WTC11 (cell line): ENCODE measurements at places on chromosomes 5 and 9.

DNA sequence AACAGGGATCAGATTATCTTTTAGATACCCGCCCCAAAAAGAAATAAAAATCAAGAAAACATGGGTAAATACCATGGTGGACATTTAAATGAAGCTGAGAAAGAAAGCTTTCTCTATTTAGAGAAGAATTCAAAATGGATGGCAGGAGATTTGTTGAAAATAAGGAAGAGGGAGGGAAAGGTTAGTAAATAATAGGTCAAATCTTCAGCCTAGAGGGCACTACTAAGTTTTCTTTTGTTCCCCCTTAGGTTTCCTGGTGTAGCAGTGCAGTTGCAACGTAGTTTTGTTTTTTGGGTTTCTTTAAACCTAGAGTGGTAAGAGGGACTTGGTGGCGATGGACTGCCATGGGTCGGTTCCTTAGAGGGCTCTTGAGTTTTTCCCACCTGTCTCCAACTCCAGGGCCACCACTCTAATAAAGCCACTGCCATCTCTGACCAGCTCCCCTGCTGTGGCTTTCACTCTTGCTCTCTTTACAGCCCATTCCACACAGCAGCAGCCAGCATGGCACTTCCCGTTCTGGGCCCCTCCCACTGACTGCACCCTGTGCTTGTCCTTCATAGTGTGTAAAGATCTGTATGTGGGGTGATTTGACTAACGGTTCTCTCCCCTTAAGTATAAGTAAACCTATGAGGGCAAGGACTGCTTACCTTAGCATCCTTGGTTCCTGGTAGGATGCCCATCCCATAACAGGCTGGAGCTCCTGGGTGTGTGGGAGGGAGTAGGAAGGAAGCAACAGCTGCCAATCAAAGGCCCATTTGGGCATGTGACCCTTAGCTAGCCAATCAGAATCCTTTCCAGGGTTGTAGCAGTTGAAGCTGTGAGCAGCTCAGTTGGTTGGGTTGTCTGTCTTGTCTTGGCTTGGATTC is 118.3 kb downstream of the SLC1A3 start:
- no peak overlapping the region for H3K27ac ChIP-seq
- no peaks in the 10 kb centered on the region for H3K36me3 ChIP-seq
- H3K4me3 ChIP-seq: no peak overlapping the region
- peaks cover 8% of the 10 kb centered on the region for H3K4me1 ChIP-seq

DNA sequence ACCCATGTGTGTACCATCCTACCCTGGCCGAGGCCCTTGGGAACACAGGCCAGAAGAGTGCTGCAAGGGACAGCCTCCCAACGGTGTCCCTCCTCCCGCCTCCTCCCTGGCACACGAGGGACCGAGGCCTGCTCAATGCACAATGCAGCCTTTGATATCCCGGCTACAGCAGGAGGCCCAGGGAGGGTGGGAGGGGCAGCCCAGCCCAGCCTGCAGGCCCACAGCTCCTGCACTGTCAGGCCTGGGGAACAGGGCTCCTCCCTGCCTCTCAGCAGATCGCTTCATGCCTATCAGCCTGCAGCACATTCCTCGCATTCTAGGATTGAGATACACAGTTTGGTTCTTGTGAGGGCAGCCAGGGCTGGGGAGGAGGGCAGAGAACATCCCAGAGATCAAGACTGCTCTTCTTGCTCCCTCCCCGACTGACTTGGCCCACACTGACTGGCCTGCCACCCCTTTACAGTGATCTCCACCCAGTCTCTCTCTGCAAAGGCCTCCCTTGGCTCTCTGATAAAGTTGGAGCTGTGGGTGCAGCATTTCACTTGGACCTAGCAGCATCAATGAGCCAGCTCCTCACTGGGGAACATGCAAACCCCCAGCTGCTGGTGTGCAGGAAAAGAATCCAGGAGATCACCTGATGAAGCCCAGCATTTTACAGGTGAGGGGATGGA is at the start of gene SH3TC2:
Gene SH3TC2, minus strand, starts transcription at position 46 of the 671 bp plus-strand sequence. Its CDS starts 40 bp downstream, at position 6.
- H3K36me3 ChIP-seq: peaks cover 2% of the 10 kb centered on the region; the same call in 1 of the 2 replicates
- no peak within 1 kb of the TSS for H3K4me3 ChIP-seq
- H3K27ac ChIP-seq: no peak within 1 kb of the TSS

DNA sequence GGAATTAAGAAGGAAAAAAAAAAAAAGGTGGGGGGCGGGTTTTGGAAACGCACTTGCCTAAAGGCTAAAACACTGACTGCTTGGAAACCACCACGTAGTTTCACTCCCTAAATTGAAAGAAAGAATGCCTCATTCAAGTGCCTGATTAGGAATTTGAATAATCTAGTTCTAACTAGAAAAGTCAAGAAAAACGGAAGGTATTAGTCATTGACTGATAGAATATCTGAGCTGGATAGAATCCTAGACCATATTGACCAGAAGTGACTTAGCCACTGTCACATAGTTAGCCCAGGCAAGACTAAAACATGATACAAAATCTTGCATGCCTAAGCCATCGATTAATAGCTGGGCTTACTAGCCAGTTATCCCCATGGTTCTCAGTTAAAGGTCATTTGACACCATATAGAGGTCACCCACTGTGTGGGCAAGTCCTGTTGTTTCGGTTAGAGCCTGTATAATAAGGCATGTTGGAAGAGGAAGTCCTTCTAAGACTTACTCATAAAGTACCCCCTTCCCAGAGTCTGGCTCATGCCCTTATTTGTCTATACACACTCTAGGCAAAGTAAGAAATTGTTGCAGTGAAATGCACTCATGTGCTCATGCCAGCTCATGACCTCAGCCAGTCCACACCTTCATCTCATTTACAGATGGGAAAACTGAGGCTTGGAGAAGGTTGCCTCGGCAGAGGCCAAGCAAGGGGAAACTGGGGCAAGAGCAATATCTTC is 40.2 kb downstream of the SH3RF2 start:
- H3K36me3 ChIP-seq: no peaks in the 10 kb centered on the region
- no peak for DNase-seq
- H3K4me3 ChIP-seq: no peak overlapping the region
- no peaks in the 10 kb centered on the region; the same call in 1 of the 2 replicates for H3K4me1 ChIP-seq
- no peak overlapping the region for H3K27ac ChIP-seq

DNA sequence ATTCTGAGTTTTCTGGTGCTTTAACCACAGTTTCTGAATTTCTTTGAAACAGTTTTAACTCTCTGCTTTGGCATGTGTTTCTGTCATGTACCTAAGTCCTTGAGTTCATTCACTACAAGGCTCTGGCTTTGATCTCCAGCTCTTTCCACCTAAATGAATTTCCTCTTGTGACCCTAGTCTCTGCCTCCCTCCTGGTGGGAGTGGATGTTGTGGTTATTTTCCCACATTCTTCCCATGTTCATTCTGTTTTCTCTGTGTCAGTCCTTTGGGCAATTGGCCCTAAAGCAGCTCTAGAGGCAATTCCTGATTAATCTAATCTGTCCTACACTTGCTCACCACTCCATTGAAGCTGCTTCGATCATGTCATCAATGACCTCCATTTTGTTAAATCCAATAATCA is 28.4 kb upstream of the DPYSL3 start:
- H3K4me3 ChIP-seq: no peak overlapping the region
- H3K4me1 ChIP-seq: no peaks in the 10 kb centered on the region
- DNase-seq: no peak
- no peaks in the 10 kb centered on the region for H3K36me3 ChIP-seq
- H3K27me3 ChIP-seq: no peaks in the 10 kb centered on the region; the same call in 1 of the 2 replicates
- H3K27ac ChIP-seq: no peak overlapping the region

- no peaks in the 10 kb centered on the region for H3K36me3 ChIP-seq
- no peak for DNase-seq
- H3K27ac ChIP-seq: no peak overlapping the region
- no peak overlapping the region for H3K4me3 ChIP-seq
Observed at GRCh38 chr9:31669311-31669710, 715.1 kb upstream of the ACO1 start.

- H3K4me1 ChIP-seq: peaks cover 27% of the 10 kb centered on the region
- H3K27ac ChIP-seq: no peak overlapping the region
- H3K4me3 ChIP-seq: peak overlapping the region; percentile 73
- DNase-seq: peak; percentile 25
Observed at GRCh38 chr5:161549106-161549505, 2.6 kb upstream of the GABRB2 start.

DNA sequence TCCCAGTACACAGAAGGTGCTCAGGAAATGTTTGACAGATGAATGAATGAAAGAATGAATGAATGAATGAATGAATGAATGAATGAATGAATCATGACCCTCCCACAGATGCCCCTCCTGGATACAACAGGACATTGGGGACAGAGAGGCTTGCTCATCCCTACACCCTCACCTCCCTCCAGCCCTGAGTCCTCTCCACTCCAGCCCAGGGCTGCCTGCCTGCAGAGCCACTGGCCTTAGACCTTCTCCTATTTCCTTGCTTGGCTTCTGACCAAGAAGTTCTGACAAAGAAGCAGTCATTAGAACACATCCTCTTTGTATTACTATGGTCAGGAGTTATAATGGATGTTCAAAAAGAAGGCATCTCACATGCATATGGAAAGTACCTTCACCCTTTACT is 240.7 kb upstream of the DAPK1 start:
- H3K27me3 ChIP-seq: no peaks in the 10 kb centered on the region; the same call in 1 of the 2 replicates
- no peaks in the 10 kb centered on the region for H3K36me3 ChIP-seq
- no peaks in the 10 kb centered on the region for H3K4me1 ChIP-seq
- no peak overlapping the region for H3K27ac ChIP-seq
- H3K4me3 ChIP-seq: no peak overlapping the region

DNA sequence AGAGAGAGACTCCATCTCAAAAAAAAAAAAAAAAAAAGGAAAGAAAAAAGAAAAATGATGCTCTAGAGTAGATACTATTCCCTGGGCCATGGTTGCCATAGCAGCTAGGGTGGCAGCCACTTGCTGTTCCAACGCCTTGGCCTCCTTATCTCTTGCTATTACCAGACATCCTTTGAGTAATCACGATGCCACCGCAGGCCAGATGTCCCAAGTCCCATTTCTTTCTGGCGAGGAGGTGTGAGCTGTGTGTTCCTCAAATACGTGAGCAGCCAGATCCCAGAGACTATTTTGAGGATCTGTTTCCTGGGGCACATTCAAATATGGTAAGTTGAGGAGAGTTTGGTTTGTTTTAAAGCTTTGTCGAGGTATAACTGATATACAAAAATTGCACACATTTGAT is 23.4 kb upstream of the GFPT2 start:
- DNase-seq: no peak
- no peak overlapping the region for H3K27ac ChIP-seq
- no peaks in the 10 kb centered on the region for H3K36me3 ChIP-seq
- no peak overlapping the region for H3K4me3 ChIP-seq

DNA sequence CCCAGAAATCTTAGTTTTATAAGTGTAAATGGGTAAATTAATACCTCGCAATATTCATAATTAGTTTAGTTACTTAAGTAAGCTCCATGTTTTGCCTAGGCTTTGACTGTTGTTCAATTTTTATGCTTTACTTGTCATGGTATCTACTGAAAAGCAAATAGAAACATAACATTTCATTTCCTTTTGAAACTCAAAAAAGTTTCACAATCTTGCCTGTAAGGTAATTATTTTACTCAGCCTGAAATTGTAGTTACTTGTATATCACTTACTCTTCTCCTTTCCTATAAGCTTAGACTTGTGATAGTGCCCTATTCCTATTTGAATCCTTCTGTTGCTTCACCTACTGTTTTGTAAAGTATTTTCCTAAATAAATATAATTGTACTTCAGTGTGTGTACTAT is 914.4 kb upstream of the COX7C start:
- H3K27me3 ChIP-seq: no peaks in the 10 kb centered on the region
- no peaks in the 10 kb centered on the region for H3K4me1 ChIP-seq
- no peak overlapping the region for H3K4me3 ChIP-seq
- no peak for DNase-seq
- H3K27ac ChIP-seq: no peak overlapping the region

GRCh38 chr9:129757045-129757444 is 4.2 kb upstream of the PTGES start:
- H3K27me3 ChIP-seq: no peaks in the 10 kb centered on the region
- DNase-seq: no peak
- peaks cover 18% of the 10 kb centered on the region for H3K4me1 ChIP-seq

DNA sequence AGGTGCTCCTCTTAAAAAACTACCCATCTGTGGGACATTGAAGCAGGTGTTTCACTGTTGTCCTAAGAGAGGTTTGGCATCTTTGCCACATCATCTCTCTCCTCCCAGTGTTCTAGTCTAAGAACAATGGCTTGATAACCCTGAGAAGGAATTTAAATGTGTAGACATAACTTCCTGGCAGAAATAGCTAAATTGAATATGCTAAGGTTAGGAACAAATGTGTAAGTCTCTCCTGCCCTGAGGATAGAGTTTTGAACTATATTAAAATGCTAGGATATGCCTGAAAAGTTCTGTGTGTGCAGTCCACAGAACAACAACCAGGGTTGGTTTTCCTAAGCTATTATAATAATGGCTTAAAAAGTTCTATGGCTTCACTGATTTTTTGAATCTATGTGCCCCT is 106.6 kb downstream of the LRRC70 start:
- no peaks in the 10 kb centered on the region for H3K27me3 ChIP-seq
- H3K4me1 ChIP-seq: peaks cover 4% of the 10 kb centered on the region
- H3K4me3 ChIP-seq: no peak overlapping the region
- H3K27ac ChIP-seq: no peak overlapping the region

DNA sequence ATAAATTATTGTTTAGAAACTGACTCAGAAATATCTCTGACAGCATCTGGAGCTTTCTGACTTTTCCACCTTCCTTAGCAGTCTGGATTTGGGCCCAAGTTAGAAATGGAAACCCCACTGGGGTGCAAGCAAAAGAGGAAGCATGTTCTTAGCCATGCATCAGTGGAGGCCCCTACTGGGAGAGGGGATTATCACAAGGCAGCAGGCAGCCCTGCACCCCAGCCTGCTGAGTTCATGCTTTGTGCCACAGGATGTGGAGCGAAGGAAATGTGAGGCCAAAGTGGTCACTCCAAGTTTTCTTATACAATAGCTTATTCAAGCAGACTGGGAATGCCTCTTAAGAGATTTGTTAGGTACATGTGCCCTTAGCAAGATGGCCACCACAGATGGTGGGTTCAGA is 146.5 kb upstream of the TLX3 start:
- H3K27ac ChIP-seq: no peak overlapping the region
- no peaks in the 10 kb centered on the region for H3K36me3 ChIP-seq
- H3K4me3 ChIP-seq: no peak overlapping the region
- H3K4me1 ChIP-seq: peaks cover 20% of the 10 kb centered on the region

DNA sequence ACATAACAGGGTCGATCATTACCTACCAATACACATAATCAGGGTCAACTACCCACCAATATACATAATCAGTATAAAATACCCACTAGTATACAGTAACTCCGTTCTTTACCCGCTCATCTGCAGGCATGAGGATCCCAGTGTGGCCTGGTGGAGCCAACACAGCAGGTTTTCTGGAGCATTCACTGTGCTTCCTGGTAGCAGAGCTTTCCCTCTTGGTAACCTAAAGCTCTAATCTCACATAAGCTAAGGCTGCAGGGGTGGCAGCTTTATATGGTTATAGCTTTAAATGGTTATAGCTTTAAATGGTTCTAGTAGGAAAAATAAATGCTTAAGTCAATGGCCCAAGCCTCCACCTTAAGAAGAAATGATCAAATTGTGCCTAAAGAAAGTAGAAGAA is 11.9 kb downstream of the LCN1 start:
- H3K27me3 ChIP-seq: no peaks in the 10 kb centered on the region
- H3K4me1 ChIP-seq: peaks cover 10% of the 10 kb centered on the region
- H3K36me3 ChIP-seq: no peaks in the 10 kb centered on the region
- H3K27ac ChIP-seq: no peak overlapping the region
- no peak for DNase-seq

- no peak overlapping the region for H3K4me3 ChIP-seq
- H3K27me3 ChIP-seq: no peaks in the 10 kb centered on the region; the same call in 1 of the 2 replicates
- H3K4me1 ChIP-seq: peaks cover 2% of the 10 kb centered on the region; the same call in 1 of the 2 replicates
- H3K27ac ChIP-seq: no peak overlapping the region
- no peaks in the 10 kb centered on the region for H3K36me3 ChIP-seq
Observed at GRCh38 chr5:138263581-138263980, 10.8 kb downstream of the GFRA3 start.

GRCh38 chr5:133741396-133741795 is 129.1 kb upstream of the FSTL4 start:
- no peak overlapping the region for H3K27ac ChIP-seq
- H3K4me3 ChIP-seq: no peak overlapping the region
- DNase-seq: no peak
- no peaks in the 10 kb centered on the region for H3K4me1 ChIP-seq
- H3K27me3 ChIP-seq: no peaks in the 10 kb centered on the region; the same call in 1 of the 2 replicates
